ENCODE measurements at places on chromosomes 5 and 9.

GRCh38 chr9:125756518-125756917, 9.3 kb downstream of the PBX3 start:
- no peak for DNase-seq

DNA sequence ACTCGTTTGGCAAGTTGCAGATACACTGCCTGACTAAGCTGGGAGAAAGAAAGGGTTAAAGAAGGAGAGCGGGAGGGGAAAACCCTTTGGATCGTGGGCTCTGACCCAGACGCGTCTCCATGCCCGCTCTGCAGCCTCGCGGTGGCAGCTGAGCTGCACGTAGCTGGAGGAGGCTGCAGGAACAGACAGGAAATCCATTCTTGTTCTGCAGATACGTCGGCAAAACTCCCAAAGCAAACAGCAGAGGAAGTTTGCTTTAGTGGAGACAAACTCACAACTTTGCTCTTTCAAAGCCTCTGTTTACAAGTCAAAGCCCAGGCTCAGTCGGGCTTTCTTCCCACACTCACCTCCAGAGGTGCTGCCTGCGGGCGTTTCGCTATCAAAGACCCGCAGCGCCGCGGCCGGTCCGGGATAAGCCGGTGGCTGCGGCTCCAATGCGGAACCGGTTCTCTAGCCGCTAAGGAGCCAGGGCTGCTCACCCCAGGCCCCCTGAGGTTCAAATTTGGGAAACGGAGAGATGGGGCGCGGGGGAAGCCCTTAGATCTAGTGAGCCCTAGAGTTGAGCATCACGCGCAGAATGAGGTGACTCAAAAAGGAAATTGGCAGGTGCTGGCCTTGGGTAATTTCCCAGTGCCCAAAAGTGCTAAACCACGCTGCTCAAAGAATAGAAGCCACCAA, 60.7 kb downstream of the MAT2B start:
- DNase-seq: peak; percentile 21

DNA sequence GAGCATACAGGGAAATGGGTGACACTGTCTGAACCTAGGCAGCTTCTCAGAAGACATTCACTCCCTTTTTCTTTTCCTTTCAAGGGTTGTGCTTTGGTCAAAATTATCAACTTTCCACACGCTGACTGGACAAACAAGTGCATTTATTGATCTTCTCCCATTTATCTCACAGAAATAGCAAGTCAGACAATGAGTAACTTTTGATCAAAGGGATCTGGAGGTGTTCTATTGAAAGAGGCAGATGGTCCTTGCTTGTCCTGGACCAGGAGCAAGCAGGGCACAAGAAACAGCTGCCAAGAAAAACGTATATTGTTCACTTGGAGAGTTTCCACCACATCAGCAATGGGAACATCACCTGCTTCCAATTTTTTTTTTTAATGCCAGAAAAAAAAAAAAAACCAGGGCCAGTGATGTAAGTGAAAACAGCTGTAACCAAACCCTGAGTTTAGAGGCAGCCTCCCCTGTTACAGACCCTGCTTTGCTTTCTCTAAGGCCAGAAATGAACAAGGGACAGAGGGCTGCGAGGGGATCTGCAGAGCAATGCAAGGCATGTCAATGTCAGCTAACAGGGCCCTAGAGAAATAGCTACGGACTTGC, 79.8 kb downstream of the NIPSNAP3B start:
- peak; percentile 21 for DNase-seq

GRCh38 chr5:153543959-153544470, 53.5 kb downstream of the GRIA1 start:
- DNase-seq: peak; percentile 73

GRCh38 chr5:179315356-179315890, 29.8 kb downstream of the ADAMTS2 start:
- no peak for DNase-seq

DNA sequence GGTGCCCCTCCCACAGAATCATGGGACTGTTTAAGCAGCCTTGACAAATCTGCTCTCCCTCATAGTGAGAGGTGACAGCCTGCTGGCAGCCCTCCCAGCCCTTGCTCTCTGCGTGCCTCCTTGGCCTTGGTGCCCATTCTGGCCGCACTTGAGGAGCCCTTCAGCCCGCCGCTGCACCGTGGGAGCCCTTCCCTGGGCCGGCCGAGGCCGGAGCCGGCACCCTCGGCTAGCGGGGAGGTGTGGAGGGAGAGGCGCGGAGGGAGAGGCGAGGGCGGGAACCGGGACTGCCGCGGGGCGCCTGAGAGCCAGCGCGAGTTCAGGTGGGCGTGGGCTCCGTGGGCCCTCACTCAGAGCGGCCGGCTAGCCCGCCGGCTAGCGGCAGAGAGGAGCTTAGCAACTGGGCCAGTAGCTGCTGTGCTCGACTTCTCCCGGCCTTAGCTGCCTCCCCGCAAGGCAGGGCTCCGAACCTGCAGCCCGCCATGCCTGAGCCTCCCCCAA, 125.9 kb upstream of the MYO10 start:
- DNase-seq: no peak

GRCh38 chr5:110012145-110012544, 322.4 kb downstream of the MAN2A1 start:
- no peak for DNase-seq

- no peak for DNase-seq
Observed at GRCh38 chr9:104868303-104868686, 59.7 kb downstream of the ABCA1 start.

GRCh38 chr5:176619203-176619568, 9.2 kb upstream of the GPRIN1 start:
- peak; percentile 88 for DNase-seq

- DNase-seq: peak; percentile 35
Observed at GRCh38 chr5:9239626-9240025, 306.2 kb downstream of the SEMA5A start.

- peak; percentile 49 for DNase-seq
Observed at GRCh38 chr9:120928483-120929228, 2.1 kb upstream of the TRAF1 start.

DNA sequence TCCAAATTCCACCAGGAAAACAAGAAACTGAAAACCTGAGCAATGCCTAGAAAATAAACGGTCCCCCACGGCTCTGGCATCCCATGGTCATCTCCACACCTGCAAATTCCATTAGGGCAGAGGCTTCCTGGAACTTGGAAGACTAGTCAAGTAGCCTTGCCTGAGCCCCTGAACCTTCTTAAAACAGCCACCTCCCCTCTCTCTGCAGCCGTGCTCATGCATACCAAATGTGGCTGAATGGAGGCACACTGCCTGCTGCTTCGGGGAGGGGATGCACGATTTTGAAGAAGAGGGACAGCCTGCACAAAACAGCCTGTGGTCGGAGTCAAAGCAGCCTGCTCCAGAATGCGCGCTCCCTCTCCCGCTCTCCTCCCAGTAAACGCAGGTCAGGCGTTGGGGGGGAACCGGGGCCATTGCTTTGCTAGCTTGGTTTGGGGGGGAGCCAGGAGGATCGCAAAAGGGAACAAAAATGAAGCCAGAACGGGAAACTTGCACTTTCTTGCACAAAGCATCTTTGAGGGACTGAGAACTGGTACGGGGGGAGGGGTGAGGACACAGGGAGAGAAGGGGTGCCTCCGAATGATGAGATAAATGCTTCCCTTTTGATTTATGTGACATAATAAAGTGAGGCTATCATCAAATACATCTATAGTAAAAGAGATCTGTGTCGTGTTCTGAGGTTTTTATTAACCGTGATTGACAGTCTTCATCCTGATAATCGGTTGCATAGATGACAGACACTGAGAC, at the start of gene TRPM3:
TSS of gene TRPM3 (minus strand) at position 347 of the 747 bp plus-strand sequence. CDS start at position 80, 267 bp downstream.
- DNase-seq: no peak
